ENCODE measurements at places on chromosomes 2 and 18.
A peak's percentile ranks its signal among the peaks of the same experiment; 100 is the strongest.

- DNase-seq, result no peak
These were observed 128.6 kb upstream of the NYAP2 start for GRCh38 chr2:225270861-225271260.

DNA sequence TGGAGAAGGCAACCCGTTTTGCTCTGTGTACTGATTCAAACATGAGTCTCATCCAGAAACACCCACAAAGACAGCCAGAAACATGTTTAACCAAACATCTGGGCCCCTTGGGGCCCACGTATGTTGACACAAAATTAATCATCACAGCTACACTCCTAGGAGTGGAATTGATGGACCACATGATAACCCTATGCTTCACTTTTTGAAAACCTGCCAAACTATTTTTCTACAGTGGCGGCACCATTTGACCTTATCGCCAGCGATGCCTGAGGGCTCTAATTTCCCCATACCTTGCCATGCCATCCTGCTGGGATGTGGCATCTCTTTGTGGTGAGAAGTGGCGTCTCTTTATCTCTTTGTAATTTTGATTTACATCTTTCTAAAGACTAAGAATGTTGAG lies 38.5 kb downstream of the PSMG2 start:
- DNase-seq, result no peak

- no peak for DNase-seq
These were observed 38.2 kb downstream of the ACVR1 start for GRCh38 chr2:157837851-157838441.

- DNase-seq, result no peak
These were observed 42.2 kb downstream of the MERTK start for GRCh38 chr2:111940333-111941196.

DNA sequence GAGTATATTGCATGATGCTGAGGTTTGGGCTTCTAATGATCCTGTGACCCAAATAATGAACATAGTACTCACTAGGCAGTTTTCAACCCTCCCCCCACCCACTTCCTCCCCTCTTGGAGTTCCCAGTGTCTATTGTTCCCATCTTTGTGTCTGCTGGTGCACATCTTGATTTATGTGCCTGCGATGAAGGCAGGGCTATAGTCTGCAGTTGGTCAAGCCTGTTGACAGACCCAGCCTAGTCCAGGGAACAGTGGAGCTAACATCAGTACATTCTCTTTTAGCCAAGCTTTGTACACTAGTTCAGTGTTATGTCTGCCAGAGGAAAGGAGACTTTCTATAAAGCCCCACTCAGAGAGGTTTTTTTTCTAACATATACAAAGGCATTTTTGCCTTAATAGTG lies 287.6 kb downstream of the CPS1 start:
- no peak for DNase-seq

GRCh38 chr2:193371200-193371599 lies 1176.5 kb upstream of the TMEFF2 start:
- no peak for DNase-seq

- no peak for DNase-seq
These were observed 14.5 kb downstream of the DNAJC27 start for GRCh38 chr2:24957221-24957620.

GRCh38 chr2:68784188-68784587 lies 49.6 kb downstream of the ARHGAP25 start:
- DNase-seq, result no peak

DNA sequence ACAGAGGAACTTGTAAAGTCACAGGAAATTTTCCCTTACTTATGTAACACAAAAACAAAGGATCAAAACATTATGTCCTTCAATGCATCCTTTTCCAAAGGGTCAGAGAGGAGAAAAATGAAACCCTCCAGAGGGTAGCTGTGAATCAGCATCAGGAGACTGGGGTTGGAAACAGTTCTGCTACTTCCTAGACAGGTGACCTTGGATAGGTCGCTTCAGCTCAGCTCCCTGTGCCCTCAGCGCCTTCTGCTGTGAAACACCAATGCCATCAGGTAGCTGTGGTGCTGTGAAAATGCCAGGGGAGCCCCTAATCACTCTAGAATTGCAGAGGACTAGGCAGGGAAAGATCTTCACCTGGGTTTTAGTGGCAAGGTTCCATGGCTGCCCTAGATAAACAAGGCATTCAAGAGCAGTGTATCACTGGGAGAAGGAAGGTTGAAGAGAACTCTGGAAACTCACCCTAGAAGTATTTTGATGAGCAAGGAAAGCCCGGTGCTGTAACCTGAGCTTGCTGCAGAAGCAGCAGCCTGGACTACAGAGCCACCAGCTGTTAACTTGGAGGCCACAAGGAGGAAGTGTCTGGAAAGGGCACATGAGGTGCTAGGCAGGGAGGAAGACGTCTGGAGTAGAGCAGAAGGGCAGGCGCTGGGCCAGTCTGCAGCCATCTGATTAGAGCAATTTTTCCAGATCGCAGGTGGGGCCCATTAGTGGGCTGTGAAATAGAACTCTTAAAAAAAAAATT lies 100.7 kb upstream of the MCFD2 start:
- DNase-seq, result peak; percentile 80

- no peak for DNase-seq
These were observed 40.4 kb downstream of the C1QL2 start for GRCh38 chr2:119117891-119118882.

- no peak for DNase-seq
These were observed 15.4 kb downstream of the HJURP start for GRCh38 chr2:233838726-233839446.

- DNase-seq, result no peak
These were observed 3.1 kb upstream of the HES6 start for GRCh38 chr2:238242731-238243495.

DNA sequence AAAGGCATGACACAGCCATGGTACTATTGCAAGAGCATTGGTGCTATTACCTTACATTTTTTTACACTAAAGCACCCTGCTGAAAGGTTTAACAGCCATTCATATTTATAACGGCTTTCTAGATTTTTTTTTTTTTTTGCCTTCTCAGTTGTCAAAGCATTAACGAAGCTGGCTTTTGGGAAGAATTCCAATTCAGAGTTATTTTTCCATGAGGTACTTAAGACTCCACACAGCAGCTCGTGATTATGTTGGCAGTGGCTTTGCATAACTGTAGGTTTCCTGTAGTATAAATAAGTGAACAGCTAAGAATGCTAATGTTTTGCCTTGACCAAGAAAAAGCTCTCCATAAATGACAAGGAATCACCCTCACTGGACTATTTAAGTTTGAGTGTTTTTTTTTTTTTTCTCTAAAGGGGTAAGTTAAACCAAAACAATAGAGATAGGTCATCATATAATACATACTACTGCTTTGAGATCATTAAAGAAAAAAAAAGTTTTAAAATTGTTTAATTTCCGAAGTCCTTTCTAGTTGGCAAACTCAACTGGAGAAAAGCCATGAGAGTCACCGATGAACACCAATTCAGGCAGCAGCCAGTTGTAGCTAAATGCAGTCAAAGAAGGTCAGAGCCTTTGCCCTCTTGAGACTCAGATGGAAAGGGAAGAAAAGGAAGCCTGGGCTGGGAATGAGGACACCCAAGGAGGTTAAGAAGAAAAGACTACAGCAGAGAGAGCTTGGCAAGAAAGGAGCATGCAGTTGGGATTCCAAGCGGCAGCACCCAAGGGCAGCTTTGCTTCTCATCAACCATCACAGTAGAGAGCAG lies 187.4 kb upstream of the NCKAP5 start:
- DNase-seq, result peak; percentile 77

DNA sequence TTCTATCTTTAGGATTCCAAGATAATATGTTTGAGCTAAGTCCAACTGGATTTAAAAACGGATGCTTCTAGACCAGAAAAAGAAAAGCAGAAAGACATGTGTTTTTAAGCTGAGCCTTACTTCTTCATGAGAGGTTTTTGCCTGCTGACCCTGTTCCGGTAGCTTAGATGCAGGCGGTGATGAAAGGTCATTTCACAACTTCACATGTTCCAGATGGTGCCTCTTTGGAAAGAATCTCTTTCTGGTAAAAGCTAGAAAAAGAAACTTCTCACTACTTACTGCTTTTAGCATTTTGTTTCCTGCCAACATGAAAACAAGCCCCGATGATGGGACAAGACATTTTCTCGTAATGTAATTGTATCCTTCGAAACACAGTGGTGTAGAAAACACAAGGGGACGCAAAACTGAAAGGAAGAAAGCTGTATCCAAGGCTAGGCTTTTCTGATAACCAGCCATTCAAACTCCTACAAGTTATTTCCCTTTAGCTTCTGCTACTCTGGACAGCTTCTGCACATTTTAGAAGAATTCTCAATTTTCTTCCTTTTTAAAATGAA lies 407.3 kb upstream of the LYPD1 start:
- no peak for DNase-seq
